ENCODE measurements at places on chromosomes 12 and 14.
A peak's percentile ranks its signal among the peaks of the same experiment; 100 is the strongest.

DNA sequence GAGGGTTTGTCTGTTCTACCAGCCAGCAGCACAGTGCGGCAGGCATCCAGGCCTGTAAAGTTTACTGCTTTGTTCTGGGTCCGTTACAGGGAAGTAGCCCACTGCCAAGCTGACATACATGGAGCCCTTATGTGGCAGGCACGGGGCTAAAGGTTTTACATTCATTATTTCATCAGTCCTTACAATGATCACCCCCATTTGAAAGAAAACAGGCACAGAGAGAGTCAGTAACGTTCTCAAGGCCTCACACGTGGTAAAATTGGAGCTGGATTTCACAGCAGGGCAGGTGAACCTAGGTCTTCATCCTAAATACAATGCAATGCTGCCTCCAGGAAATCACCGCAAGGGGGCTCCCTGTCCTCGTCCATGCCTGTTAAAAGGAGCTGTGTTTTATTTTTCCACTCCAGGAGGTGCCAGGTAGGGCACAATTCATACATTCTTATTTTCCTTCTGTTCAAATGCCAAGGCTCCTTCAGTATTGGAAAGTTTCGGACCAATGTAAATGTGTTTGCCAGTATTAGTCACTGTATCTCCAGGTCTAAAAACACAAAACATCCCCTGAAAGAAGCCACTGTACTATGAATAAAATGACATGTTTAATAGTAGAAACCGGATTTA lies 172.2 kb upstream of the GZMB start:
- DNase-seq, result peak; percentile 22

- no peak for DNase-seq
These were observed 174.8 kb downstream of the ADGRD1 start for GRCh38 chr12:131128556-131128955.

- no peak for DNase-seq
These were observed 27.8 kb downstream of the ANKRD9 start for GRCh38 chr14:102481791-102482238.

GRCh38 chr14:52974406-52974805 lies 23.6 kb upstream of the FERMT2 start:
- DNase-seq, result no peak

GRCh38 chr12:58174316-58174715 lies 232.9 kb downstream of the ATP23 start:
- DNase-seq, result no peak

DNA sequence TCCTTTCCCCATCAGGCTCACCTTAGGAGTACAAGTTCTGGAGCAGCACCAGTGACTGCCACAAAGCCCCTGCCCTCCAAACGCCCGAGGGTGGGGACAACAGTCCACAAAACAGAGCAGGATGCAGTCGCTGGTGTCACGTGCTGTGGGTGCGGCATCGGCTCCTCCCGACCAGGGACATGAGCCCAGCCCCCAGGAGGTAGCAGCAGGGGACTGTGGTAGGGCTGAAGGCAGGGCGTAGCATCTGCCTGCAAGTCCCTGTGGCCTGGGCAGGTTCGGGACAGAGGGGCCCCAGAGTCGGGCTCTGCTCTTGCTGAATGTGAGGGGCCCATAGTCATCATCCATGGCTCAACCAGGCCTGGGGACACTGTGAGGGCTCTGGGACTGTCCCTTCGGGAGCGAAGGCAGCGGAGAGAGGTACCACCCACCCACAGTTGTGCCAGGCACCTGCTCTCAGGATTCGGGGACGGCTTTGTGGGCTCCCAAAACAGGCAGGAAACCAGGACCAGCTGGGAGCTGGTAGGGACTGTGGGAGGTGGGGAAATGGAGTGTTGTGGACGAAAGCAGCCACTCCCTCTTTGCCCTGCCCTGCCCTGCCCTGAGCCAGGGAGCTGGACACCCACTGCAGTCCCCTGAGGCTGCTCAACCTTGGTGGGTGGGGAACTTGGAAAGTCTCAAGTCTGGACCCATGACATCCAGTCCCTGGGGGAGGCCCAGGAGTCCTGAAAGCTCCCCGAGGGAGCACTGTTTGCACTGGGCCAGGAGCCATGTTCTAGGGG lies 30.7 kb downstream of the FBRSL1 start:
- no peak for DNase-seq

DNA sequence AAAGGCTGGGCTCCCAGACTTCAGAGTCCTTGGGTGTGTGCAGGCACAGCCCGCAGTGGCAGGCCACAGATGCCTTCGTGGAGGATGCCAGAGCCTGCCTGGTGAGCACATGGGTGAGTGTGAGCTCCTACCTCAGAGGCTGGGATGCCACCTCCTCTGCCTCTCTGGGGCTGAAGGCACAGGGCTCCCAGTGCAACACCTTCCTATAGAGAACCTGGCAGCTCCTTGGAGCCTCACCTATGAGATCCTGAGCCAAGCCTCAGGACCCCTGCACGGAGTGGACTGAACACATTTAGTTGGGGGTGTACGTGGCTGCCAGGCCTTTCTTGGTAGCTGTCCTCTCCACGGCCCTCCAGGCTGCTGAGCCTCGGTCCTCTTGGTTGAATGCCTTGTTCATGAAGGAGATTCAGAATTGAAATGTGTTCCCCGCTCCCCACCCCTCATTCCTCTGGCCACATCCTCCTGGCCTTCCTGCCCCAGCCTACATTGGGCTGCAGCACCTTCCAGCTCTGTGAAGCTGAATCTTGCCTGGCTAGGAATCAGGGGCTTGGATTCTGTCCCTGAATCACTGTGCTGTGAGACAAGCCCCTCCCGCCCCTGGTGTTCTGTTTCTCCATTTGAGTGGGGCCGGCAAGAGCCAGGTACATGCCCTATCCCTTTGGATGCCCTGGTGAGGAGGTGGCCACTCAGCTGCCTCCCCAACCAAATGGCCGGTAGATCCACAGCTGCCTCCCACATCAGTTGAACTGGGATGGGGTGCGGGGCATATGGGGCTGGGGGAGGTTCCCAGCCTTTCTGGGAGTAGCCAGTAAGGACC lies 38.7 kb upstream of the TRAF3 start:
- no peak for DNase-seq

DNA sequence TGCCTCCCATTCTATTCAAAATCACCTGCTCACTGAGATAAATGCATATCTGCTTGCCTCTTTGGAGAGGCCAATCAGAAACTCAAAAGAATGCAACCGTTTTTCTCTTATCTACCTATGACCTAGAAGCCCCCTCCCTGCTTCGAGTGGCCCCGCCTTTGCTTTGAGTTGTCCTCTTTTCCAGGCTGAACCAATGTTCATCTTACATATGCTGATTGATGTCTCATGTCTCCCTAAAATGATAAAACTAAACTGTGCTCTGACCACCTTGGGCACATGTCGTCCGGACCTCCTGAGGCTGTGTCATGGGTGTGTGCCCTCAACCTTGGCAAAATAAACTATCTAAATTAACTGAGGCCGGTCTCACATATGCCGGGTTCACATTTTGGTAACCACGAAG lies 64.1 kb upstream of the HECTD1 start:
- no peak for DNase-seq

DNA sequence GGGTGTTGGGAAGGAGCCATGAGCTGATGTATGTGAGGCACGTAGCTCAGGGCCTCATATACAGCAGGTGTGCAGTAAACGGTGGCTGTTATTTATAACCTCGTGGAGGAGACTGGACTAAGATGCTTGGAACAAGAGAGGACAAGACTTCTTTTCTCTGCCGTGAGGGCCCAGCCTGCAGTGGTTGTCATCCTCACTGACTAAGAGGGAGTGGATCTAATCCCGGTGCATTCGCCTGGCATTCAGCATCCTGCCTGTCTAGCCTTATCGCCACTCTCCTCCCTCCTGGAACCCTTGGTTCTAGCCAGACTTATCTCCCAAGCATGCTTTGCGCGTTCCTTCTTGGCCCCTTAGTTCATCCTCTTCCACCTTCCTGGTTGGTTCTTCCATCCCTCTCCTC lies 3.9 kb downstream of the TSPAN9 start:
- DNase-seq, result no peak

DNA sequence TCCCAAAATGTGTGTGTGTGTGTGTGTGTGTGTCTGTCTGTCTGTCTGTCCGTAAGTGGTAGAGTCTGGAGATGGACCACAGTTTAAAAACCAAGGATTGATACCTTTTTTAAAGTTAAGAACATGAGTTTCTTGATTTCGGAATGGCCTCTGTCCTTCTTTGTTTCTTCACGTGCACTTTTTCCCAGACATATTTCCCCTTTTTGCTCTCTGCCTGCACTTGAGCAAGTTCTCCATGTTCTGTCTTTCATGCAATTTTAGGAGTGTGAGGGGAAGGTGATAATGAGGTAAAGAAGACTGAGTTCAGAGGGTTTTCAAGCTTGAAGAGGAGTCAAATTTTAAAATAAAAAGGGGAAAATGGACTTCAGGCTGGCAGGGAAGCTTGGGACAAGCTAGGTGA lies 12.7 kb downstream of the OLR1 start:
- DNase-seq, result no peak

GRCh38 chr12:18953505-18953904 lies 176.0 kb upstream of the PLEKHA5 start:
- no peak for DNase-seq

DNA sequence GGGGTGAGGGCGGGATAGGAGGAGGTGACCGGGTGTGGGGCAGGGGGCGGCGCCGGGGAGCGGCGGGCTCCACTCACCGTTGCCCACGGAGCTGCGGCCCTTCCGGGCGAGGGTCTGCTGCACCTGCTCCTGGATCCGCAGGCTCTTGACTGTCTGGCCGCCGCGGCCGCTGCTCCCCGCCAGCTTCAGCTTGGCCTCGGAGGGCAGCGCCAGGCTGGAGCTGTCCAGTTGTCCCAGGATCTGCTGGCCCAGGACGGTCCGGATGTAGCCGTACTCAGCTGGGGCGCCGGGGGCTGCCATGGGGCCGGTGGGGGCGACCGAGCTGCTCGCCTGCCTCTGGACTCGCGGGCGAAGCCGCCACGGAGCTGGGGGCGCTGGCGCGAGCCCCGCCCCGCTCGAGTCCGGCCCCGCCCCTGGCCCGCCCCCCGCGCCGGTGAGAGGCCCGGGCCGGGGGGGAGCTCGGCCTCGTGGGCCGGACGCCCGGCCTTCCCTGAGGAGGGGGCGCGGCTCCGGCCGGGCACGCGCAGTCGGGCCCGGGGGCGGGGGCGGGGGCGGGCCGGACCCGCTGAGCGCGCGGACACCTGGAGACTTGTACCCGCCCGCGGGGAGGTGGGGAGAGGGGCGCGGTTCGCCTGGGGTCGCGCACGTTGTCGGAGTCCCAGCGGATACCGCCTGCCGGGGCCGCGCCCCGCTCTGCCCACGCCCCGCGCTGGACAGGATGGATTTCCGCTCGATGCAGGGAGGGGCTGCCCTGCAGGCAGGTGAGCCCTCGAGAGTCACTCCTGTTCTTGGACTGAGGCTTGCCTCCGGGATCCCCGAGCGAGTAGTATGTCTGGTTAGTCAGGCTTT lies at the start of gene PKP2:
TSS of gene PKP2 (minus strand) at position 346 of the 849 bp plus-strand sequence. CDS start at position 300, 46 bp downstream.
- DNase-seq, result no peak

GRCh38 chr12:58148405-58148804 lies 207.0 kb downstream of the ATP23 start:
- peak; percentile 30 for DNase-seq

DNA sequence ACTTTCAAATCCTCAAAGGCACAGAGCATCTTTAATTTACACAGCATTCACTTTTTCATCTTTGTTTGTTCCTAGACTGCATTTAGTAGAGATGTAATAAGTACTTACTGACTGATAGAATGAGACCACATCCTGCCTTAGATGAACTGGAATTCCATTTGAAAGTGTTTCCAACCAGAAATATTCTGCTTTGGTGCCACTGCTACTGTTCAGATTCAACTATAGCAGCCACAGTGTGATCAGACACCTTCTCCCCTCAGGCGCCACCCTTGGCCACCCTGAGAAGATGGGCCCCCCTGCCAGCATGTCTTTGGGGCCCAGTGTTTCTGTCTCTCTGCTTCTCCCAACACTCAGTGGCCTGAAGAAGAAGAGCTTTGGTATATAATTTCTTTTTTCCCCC lies 449.1 kb downstream of the RAD51B start:
- no peak for DNase-seq

DNA sequence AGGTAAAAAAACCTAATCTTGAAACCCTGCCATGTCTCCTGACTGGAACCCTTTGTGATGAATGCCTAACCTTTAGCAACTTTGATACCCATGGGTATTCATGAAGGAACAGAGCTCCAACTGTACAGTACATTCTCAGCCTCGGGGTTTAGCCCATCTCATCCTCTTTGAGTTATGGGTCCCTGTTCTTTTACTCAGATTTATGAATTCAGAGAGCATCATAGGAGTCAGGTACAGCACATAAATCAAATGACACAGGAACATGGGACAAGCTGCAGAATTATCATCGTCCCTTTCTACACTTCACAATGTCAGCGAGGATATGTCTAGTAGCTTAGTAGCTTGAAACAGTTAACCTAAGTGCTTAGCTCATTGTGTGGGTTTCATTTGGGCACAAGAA lies 527.4 kb downstream of the NOVA1 start:
- no peak for DNase-seq

- no peak for DNase-seq
These were observed 219.0 kb upstream of the RTL1 start for GRCh38 chr14:101122237-101123141.

DNA sequence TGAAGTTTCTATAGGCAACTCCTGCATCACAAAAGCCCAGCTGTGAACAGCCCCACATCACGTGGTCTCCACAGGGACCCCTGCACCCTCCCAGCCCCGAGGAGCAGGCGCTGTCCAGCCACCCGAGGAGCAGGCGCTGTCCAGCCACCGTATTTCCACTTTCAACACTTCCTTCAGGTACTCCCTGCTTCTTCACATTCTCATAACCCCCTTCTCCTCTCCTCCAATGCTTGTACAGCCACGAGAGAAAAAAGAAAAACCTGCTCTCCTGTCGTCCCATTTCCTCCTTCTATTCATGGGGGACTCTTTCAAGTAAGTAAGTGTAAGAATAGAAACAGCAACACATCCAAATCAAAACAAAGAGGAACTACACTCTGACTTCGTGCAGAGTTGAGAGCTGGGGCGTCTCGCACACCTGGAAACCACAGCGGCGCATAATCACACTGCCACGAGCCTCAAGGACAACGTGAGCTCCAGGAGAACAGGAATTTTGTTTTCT lies 11.9 kb downstream of the CDC42BPB start:
- DNase-seq, result no peak

GRCh38 chr12:28780096-28780495 lies 369.0 kb upstream of the FAR2 start:
- peak; percentile 62 for DNase-seq

DNA sequence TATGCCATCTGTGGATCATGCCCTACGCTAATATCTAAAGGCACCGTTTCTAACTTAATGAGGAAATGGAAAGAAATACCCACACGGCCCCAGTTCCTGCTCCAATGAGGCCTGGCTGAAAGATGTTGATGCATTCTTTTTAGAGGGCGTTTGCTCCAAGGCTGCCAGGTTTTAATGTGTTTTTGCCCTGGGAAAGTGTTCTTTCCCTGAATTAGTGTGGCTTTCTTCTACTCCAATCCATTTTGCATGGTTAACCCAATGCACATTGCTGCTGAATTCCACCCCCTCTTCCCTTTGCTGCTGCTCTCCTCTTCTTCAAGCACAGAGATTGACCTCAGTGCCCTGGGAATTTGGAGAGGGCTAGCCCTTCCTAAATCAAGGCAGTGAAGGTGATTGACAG lies 1.1 kb downstream of the MYF5 start:
- DNase-seq, result no peak

- DNase-seq, result no peak
These were observed 57.2 kb upstream of the BEGAIN start for GRCh38 chr14:100644383-100644782.

GRCh38 chr12:44021471-44021971 lies 185.6 kb downstream of the TMEM117 start:
- DNase-seq, result no peak
